Fibroblast of mammary gland (primary cell): ENCODE measurements at places on chromosomes 2 and 18.

DNA sequence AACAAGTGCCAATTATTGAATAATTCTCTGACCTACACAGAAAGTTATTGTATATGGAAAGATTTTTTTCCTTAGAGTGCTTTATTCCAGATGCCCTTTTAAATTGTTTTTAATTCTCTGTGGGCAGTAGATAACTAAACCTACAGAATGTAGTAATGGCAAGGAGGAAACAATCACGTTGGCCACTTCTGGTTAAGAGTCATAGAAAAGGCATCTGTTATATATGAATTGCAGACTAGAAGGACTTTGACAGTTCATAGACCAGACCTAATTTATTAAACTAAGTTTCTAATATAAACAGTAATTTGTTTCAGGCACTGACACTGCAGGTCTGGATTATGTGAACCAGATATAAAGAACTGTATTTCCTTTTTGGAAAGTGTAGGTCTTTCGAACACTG lies 607.5 kb downstream of the PLCL1 start:
- no peak for DNase-seq

GRCh38 chr18:46856973-46857372 lies 60.3 kb downstream of the PIAS2 start:
- peak; percentile 15 for DNase-seq

DNA sequence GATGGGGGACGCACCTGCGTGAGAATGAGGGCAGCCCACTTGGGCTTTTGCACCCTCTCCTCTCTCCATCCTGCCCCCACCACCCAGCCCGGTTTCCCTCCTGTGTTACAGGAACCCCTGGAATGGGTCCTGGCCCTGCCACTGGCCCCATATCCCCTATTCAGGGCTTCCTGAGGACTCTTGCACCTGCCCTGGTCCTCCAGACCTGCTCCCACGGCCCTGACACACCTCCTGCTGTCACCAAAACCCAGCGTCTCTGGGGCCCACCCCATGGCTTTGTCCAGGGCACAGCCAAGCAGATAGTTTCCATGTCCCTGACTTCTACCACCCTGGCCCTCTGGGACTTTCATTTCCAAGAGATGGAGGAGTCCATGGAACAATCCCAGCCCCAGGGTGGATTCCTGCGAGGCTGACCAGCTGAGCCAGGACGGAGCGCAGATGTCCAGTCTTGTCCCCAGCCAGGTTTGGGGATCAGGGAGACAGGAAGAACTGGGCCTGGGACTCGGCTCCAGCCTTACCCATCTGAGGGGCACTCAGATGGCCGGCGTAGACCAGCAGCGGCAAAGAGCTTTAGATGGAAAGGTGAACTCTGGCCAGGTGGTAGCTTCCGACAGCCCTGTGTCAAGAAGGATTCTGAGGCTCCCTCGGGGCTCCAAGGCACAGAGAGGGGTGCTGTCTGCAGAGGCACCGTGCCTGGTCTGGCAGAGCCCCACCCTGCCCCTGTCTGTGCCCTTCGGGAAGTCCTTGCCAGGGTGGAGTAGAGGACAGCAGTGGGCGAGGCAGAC lies 12.0 kb downstream of the GPR35 start:
- DNase-seq, result no peak

DNA sequence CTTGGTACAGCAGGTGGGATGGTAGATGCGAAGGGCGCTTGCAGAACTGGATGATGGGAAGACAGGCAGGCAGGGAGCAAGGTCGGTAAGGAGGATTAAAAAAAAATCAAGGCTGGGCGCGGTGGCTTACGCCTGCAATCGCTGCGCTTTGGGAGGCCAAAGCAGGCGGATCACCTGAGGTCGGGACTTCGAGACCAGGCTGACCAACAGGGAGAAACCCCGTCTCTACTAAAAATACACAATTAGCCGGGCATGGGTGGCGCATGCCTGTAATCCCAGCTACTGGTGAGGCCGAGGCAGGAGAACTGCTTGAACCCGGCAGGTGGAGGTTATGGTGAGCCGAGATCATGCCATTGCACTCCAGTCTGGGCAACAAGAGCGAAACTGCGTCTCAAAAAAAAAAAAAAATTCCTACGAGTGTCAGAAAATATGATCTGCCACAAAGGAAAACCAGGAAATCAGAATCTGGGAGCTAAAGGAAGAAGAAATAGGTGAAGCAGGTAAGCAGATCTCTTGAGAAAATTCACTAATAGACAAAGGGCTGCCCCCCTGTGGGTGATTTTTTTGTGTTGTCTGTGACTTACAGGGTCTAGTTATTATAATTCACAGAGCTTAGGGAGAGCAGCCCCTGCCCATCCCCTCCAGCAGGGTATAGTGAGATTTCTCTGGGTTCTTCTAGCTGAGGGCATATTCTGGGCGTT lies 46.2 kb downstream of the C2orf42 start:
- DNase-seq, result no peak

GRCh38 chr2:127220768-127221527 lies 849 bp upstream of the CYP27C1 start:
- DNase-seq, result no peak

- peak; percentile 28 for DNase-seq
Observed at GRCh38 chr2:199659207-199659606, 191.8 kb downstream of the FTCDNL1 start.

DNA sequence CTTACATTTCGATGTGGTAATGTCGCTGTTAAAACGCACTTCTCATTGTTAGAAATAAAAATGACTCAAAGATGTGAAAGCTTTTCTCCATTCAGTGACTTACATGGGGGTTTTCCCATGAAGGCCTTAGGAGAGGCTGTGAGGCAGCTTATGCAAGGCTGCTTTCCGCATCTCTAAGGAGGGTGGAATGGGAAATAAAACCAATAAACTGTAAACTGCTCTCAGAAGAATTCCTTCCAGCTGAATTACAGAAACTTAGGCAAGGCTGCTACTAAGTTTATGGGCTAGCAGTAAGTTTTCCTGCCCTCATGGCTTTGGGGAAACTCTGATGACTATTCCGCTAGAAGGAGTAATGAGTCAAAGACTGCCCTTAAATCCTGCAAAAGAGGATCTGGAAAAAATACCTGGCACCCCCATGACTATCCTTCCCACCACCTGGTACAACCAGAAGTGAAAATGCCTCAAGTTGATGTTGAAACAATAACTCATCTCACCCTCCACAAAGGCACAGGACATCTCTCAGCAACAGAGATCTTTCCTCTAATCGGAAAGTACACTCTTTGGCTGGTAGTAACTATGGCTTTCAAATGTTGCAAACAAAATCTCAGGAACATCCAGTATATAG lies 97.7 kb upstream of the SMAD7 start:
- DNase-seq, result peak; percentile 69

DNA sequence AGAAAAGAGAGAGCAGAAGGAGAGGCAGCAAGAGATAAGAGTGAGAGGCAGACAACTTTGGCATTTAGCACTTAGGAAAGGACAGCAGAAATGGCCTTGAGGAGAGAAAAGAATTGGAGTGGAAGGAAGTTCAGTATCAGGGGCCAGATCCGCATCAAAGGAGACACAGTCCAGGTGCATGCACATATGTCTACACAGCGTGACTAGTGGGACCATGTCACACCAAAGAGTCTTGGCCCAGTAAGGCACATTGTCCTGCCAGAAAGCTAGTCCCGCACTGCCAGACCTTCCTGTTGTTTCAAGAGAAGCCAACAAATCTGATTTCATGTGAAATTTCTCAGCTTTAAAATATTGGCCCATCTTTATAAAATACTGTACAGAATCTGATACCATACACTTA lies 8.5 kb upstream of the STK39 start:
- no peak for DNase-seq

DNA sequence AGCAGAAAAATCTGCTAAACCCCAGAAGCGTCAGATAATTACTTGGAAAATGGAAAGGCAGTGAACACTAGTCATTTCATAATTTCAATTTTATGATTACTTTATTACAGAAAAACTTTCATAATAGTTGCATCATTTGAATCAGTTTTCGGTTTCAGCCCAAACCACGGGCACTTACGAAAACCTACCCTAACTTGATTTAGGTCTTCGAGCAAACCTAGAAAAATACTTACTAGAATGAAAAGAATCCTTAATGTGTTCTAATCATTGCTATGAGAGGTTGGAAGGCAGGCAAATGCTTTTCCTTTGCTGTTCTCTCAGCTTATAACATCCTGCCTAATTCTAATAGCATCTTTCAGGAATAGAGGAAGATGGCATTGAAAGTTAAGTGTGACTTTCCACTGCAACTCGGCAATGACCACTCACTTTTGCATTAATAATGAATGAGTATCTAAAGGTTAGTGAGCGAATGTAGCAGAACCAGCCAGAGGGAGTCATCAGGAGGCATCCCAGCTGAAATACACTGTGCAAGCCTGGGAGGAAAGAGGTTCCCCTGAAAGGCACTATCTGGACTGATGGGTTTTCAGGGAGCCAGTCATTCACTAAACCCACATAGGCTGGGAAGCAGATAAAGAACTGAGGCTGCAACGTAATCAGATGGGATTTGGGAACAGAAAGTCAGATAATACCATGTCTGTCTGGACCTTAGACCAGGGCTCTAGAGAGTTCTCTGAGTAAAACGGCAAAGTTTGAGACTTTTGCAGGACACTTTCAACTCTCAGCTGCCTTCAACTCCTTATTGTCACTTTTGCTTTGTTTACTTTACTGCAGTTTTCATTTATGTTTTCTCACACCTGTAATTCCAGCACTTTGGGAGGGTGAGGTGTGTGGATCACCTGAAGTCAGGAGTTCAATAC lies 520.8 kb downstream of the RNF144A start:
- DNase-seq, result no peak

DNA sequence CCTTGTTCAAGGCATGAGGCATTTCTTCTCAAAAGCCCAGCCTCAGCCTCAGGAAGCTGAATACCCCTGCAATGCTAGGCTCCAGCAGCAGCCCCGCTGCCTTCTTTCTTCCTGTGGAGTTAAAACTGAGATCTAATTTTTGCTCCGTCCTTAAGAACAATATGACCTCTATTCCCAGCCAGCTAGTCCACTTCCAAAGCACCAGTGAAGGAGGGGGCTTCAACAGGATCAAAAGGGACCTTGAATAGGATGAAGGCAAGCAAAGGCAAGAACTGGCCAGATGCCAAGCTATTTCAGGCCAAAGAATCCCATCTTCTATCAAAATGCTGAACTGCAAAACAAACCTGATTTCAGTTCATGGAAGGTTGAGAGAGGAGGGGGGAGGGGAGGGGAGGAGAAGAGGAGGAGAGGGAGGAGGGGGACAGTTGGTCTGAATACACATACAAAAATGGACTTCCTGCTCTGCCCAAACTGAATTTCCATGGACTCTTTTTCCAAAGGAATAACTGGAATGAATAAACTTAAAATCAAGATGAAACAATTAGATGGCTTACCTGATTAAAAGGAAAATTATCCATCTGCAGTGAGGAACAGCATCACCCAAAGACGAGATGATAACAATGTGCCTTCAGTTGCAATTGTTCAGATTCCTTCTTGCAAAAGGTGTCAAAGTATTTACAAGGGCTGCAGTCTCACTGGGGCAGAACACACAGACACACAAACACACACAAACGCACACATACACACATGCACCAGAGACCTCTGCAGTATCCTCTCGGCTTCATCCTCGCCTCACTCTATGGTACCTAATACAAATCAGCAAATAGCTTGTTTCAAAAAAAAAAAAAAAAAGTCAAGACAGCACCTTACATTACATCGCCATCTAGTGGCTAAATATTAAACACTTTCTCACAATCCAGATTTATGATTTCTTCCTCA lies at the start of gene SCN1A:
Gene SCN1A, minus strand, starts transcription at position 804 of the 939 bp plus-strand sequence. CDS start 54,399 bp downstream, outside the sequence.
- peak; percentile 63 for DNase-seq

- DNase-seq, result no peak
Observed at GRCh38 chr18:23538870-23539269, 35.6 kb downstream of the RMC1 start.

DNA sequence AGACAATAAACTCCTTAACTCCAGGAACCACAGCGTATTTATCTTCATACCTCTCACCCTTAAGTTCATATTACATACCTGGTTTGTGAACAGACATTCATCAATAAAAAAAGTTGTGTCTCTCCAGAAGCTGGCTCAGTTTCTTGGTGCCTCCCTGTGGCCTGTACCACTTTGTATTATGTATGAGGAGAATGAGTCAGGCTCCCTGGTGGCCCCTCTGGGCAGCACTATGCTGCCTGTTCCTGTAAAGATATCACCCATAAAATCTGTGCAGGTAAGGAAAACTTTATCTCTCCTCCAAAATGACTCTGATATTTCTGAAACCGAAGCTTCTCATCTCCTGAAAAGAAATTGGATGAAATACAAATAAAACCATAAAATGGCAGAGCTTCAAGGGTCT lies 198.4 kb upstream of the NT5C1B start:
- no peak for DNase-seq

- DNase-seq, result peak; percentile 63
Observed at GRCh38 chr2:121095257-121096080, 189.5 kb downstream of the TFCP2L1 start.

DNA sequence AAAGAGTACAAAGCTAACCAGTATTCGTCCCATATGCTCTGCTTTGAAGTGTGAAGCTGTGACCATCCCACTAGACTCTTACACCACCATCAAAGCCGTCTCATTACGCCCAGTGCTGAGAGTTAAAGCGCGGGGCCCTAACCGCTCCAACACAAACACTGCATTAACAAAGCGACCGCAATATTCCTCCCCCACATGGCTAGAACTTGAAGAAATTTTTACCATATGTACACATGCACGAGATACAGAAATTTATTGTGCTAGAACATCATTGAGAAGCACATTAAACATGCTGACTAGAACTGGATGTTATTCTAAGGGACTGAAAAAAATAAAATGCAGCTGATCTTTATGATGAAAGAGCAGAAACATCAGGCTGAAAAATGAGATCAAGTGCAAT lies 20.5 kb downstream of the FTCDNL1 start:
- DNase-seq, result peak; percentile 13

DNA sequence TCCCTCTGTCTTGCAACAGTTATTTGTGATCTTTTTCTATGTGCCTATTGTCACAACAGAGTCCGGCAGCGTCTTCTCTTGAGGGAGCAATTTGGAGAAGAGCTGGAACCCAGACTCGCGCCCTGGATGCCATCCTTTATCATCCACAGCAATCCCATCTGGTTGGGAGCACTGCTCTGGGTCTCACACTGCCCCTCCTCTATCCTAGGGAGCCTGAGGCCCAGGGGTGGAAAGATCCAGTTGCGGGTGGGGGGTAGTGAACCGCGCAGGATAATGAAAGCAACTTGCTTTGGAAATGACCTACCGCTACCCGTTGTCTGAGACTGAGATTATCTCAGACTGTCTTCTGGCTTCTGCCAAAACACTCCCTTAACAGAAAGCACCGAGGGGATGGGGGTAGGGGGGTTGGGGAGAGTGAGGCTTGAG lies 713 bp downstream of the WBP1 start:
- DNase-seq, result no peak

DNA sequence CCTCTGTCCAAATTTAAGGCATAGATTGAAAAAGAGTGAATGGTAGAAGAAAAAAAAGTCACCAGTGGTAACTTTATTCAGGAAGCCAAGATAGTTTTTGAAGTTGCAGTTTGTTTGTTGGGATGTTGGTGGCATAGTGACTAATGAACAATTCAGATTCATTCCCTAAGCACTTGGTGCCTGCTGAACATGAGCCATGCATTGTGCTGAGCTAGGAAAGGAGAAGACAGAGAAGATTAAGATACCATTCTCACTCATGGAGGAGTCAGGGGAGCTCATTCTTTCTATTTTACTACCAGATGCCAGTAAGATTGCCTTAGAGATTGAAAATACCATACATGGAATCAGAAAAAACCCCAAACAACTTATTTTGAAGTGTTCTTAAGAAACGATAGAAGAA lies 25.1 kb downstream of the MEIS1 start:
- DNase-seq, result no peak

GRCh38 chr2:101627285-101628029 lies 70.0 kb upstream of the MAP4K4 start:
- no peak for DNase-seq
